ENCODE measurements at places on chromosomes 6 and 20.

- no peak for DNase-seq
Observed at GRCh38 chr20:60144974-60145527, 186.8 kb downstream of the CDH26 start.

DNA sequence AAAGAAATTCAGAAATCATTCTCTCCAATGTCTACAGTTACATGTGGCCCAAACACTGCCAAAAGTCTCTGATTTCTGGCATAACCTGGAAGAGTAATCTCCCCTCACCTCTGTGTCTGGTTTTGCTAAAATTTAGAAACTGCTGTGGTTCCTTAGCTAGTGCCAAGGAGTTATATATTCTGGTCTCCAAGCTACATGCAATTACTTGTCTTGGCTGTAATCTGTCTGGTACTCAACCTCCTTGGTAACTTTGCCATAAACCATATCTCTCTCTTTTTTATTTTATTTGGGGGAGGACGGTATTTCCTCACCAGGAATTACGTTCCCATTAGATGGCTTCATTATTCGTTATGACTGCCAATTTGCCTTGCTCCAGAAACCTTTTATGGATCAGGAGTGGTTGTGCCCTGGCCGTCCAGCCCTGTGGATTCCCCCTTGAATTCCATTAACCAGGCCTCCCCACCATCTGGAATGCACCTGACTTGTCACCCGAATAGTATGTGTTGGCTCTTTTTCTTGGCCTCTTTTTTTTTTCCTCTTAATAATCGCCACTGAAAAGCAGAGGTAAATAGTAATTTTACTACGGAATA, 400.0 kb downstream of the CD83 start:
- no peak for DNase-seq

GRCh38 chr6:163994566-163994965, 580.0 kb downstream of the QKI start:
- DNase-seq: no peak

DNA sequence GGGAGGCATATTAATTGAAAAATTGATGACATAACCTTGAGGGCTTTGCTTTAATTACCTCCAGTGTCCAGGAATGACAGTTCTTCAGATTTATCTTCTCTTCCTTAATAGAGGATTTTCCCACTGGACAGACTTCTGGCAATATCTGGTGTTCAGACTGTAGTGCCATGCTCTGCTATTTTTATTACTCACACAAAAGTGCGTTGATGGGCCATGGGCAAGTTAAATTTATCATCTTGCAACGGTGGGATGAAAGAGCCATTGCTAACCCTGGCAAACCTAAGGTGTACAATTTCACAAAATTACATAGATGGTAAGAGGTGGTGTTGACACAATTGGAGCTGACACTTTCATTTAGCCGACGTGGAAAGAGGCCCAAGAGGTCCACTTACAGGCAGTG, 253.7 kb upstream of the PLCB4 start:
- no peak for DNase-seq

GRCh38 chr6:99822741-99823512, 171.1 kb downstream of the MCHR2 start:
- DNase-seq: peak; percentile 57

GRCh38 chr6:133408543-133408942, 167.4 kb downstream of the EYA4 start:
- no peak for DNase-seq

- DNase-seq: peak; percentile 23
Observed at GRCh38 chr6:158416883-158417759, 104.9 kb downstream of the TULP4 start.

- DNase-seq: peak; percentile 65
Observed at GRCh38 chr6:43699564-43700186, 12.1 kb upstream of the MRPS18A start.

DNA sequence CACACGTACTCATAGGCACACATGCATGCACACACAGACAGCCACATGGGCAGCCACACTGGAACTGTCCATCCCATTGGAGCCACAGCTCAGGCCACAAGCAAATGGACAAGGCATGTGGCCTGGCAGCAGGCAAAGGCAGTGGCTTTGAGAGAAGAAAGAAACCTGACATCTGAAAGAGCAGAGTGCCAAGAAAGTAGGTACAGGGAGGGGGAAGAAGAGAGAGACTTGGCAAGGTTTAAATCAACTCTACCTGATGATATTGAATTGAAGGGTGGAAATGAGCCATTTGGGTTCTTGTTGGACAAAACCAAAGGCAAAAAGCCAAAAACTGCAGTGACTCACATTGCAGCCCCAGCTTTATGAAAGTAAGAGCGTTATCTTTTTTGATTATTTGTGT, 142.7 kb downstream of the PCSK2 start:
- no peak for DNase-seq

GRCh38 chr6:161446949-161447348, 173.1 kb upstream of the AGPAT4 start:
- no peak for DNase-seq

GRCh38 chr20:44464514-44464913, 11.2 kb upstream of the TTPAL start:
- no peak for DNase-seq

DNA sequence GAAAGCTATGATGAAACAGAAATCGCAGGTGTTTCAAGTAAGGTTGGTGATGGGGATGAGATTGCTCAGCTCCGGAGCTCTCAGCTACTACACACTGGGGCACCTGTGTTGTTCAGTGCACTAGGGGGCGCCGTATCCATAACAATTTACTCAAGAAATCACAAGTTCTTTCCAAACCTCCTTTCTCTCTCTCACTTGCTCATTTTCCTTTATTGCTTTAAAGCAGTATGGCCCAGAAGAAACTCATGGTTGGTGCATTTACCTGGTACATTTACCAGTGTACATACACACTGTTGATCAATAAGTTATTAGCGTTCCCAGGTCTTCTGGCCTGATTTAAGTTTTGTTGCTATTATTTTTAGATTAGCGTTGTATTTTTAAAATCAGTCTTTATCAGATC, 235.2 kb upstream of the TAB2 start:
- peak; percentile 88 for DNase-seq

DNA sequence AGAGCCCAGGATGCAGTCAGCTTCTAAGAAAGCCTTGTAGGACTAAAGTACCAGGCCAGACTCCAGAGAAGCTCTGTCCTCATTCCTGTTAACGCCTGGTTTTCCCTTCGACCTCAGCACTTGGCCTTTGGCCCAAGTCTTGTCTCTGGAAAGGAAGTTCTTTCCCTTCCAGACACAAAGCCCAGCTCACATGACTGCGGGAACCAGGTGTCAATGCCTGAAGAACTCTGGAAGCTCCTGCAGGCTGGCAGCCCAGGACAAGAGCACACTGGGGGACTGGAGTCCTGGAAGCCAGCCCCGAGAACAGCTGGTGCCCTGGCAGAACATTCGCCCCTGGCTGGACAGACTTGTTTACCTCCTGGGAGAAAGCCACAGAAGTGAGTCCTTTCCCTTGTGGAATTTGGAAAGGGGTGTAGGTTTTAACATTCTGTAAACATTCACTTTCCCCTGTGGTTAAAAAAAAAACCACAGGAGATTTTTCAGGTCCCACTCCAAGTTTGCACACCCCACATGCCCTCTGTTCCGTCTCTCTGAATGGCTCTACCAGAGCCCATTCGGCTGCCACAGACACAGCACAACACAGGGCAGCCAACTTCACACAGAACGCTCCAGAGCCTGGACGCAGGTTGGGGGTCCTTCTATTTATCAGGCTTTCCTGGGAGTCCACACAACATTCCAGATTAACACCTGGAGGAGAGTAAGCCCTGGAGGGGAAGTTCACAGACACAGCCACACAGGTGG, 18.1 kb downstream of the ACSS1 start:
- peak; percentile 49 for DNase-seq

DNA sequence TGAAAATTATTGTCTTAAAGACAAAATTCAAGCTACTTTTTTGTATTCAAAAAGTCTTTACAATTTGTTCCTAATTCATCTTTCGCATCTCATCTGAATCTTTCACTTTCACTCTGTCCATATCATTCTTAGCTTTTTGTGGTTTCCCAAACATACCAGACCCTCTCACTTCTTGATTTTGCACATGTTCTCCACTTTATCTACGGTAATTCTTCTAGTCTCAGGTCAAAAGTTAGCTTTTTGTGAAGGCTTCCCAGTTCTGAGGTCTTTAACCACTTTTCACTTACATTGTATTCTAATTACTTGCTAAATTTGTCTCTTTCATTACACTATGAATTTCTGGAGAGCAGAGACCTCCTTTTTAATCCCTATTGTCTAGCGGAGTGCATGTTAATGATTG, 34.6 kb upstream of the EPHA7 start:
- no peak for DNase-seq

- no peak for DNase-seq
Observed at GRCh38 chr20:833121-833449, 430 bp upstream of the FAM110A start.

DNA sequence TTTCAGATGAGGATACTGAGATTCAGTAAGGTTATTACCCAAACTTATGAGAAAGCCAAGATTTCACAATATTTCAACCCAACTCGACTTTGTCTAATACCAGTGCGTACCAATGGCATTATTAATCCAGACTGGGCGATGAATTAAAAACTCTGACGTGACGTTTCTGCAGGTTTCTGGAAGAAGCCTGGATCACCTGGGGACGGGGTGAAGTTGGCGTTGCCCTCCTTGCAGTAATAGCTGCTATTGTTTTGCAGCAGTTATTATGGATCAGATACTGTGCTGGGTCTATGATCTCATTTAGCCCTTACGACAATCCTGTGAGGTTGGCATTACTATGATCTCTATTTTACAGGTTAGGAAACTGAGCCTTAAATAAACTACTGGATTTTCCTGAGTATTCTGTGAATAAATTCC, 569 bp upstream of the CDC5L start:
- peak; percentile 72 for DNase-seq

GRCh38 chr6:141105481-141105880, 1027.2 kb upstream of the GJE1 start:
- peak; percentile 92 for DNase-seq

DNA sequence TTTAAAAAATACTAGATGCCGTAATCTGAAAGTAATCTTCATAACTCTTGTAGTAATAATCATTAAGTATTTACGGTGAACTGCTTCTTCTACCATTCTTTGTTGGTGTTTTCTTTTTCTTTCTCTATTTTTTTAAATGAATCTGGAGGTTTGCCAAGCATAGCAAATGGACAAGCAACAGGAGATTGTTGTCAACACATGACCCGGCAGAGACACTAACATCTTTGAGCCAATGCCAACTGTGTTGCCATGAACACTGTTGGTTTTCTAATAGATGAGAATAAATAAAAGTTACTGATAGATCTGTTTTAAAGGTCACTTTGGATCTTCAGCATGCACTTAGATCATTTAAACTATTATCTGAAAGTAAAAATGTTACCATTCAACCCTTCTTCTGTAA, 523.6 kb upstream of the EYS start:
- DNase-seq: no peak

DNA sequence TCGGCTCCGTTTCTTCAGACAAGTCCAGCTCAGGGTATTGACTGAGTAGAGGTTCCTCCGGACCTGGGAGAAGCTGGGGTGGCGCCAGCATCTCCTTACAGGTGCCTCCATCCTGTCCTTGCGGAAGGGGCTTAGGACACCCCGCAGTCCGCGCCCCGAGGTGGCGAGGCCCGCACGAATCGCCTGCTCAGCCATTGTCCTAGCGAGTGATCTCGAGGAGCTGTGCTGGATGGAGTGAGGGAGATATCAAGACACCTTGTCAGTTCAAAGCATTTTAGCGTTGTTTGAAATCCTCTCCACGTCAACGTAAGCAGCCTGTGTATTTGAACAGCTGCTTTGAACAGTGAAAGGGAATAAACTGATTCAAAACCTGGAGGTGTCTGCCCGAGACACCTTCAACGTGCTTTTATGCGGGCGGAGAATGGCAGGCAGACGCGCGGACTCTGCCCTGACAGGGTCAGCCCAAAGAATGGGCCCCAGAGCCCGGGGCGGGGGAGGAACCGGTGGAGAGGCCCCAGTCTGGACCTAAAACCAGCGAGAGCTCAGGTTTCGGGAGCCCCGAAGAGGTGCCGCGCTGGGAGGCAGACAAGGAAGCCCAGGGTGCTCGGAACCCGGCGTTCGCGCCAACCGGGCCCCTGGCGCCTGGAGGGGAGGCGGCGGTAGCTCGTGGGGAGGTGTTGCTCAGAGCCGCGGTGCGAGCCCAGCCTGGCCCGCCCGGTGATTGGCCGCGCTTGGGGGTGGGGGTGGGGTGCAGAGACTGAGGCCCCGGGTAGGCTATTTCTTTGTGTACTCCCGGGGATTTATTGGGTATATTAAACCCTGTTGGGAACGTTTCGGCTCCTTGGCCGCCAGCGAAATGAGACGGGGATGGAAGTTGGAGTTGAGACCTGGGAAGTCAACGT, 3.1 kb upstream of the POU3F2 start:
- no peak for DNase-seq

GRCh38 chr6:79564636-79565035, 27.4 kb upstream of the LCA5 start:
- no peak for DNase-seq

DNA sequence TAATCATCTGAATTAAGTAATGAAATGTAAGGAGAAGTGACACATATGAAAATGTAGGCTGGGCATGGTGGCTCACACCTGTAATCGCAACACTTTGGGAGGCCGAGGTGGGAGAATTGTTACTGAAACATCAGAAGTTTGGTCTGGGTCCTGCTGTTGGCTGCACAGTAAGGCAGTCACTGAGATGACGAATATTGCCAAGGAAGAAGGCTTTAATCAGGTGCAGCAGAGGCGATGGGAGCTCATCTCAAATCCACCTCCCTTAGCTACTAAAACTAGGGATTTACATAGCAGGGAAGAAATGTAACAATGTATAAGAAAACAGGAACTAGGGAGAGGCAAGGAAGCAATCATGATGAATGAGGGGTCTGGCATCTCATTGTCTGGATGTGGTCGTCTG, 50.1 kb downstream of the RBM24 start:
- DNase-seq: no peak

- DNase-seq: no peak
Observed at GRCh38 chr6:147660334-147661311, 152.1 kb downstream of the SAMD5 start.

DNA sequence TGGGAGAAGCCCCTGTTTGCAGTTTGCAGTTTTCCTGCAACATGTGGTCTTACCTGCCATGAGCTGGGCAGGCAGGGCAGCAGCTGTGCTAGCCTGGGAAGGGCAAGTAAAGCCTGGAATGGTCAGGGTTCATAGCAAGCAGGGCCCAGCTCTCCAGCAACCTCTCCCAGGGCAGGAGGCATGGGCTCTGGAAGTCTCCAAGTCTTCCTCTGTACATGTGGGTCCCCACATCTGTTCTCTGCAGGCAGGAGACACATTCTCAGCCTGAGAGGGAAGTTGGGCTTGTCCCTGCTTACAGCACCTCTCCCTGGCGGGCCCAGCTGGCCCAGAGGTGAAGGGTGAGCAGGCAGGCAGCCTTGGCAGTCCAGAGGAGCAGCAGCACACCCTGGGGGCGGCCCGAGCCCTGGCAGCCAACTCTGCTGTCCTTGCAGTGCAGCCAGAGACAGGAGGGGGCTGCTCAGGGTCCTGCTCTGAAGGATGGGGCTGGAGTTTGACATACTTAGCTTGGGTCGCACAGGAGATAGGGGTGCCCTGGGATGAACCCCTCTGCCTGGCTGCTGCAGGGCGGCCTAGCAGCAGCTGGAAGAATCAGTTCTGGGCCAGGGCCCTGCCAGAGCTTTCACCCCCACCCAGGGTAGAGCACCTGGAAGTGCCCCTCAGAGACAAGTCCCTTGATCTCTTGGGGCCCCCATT, 176.0 kb downstream of the MRPL14 start:
- DNase-seq: peak; percentile 51

GRCh38 chr6:14696367-14696766, 549.5 kb upstream of the JARID2 start:
- no peak for DNase-seq
